ENCODE measurements at places on chromosomes 16 and 17.
A peak's percentile ranks its signal among the peaks of the same experiment; 100 is the strongest.

GRCh38 chr17:74872313-74873036 lies at the start of gene FDXR:
Gene FDXR (minus strand): TSS chr17:74872994. CDS start chr17:74872944, 50 bp downstream.
- DNase-seq = no peak

DNA sequence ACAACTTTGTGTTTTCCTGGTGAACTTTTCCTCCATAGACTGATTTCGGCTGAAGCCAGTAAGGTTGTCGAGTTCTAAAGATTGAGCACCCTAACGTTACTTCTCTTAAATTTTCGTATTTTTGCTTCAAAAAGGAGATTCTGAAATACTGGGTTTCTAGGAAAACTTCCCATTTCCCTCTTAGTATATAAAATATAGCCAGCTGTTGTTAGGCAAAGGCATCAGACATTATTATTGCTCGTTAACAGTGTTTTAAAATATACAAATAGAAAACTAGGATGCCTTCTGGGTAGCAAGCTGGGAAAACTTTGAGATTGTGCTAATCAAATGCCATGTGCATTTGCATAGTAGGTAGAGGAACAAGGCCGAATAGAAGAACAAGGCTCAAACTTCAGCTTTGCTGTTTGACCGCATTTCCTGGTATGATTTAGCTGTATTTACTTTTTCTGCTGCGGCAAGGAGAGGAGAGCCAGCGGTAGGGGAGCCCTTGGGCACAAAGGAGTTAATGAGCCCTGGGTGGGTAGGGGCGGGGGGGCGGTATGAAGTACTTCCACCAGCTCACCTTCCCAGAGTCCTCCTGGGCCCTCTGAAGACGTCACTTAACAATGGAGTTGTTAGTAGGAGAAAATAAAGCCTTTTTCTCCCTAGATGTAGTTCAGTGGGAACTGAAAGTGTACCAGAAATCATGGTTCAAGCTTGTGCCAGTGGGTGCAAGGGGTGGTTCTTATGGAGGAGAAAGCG lies 151.9 kb downstream of the MSI2 start:
- no peak for DNase-seq

DNA sequence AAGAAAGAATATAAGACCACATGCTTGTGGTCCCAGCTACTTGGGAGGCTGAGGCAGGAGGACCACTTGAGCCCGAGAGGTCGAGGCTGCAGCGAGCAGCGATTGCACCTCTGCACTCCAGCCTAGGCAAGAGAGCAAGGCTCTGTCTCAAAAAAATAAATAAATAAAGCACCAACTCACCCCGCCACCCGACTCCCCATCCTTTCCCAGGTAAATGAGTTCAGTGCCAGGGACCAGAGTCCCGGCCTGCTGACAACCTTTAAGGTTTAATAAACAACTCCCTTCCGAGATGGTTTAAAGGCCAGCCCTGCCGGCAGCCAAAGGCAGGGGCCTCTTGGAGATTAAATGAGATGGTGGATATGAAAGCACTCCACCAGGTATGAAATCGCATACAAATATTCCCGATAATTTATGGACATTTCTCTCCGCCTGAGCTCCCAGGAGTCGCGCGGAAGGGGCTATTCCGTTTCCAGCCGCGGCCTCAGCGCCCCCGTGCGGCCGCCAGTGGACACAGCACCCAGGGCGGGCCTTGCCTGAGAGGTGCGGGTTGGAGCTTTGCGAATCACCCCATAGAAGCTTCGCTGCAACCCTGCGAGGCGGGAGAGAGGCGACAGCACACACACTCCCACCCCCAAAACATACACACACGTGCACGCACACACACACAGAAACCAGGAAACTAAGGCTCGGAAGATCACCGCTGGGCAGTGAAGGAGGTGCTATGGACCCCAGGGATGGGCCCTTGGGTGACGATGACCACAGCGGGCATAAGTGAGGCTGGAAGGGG lies 4.0 kb upstream of the RPL38 start:
- DNase-seq = peak; percentile 86

- no peak for DNase-seq
Measured at GRCh38 chr17:57902800-57903759, 52.1 kb downstream of the CUEDC1 start.

- DNase-seq = no peak
Measured at GRCh38 chr16:47150067-47150466, 6.3 kb upstream of the NETO2 start.

- no peak for DNase-seq
Measured at GRCh38 chr16:70526403-70526802, 2.8 kb downstream of the SF3B3 start.

DNA sequence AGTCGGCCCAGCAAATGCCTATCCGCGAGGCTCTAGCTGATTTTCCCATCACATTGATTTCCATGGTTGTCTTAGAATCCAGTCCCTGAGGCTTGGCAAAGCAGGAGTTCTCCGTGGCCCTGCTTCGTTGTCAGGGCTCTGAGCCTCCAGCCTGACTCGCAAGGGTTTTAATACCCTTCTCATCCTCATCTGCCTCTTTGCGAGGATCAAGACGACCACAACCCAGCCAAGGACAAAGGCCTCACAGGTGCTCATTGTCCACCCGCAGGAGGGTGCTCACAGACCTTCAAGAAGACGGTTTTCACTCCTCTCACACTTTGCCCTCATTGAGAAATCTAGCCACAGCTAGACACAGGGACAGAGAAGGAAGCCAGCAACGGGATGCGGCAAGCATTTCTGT lies 610.8 kb downstream of the KCNJ18 start:
- DNase-seq = no peak

GRCh38 chr17:78892062-78892456 lies 10.9 kb downstream of the CEP295NL start:
- no peak for DNase-seq

- no peak for DNase-seq
Measured at GRCh38 chr17:73248532-73248931, 13.1 kb downstream of the CPSF4L start.

- DNase-seq = no peak
Measured at GRCh38 chr16:73384506-73385089, 336.7 kb upstream of the ZFHX3 start.

DNA sequence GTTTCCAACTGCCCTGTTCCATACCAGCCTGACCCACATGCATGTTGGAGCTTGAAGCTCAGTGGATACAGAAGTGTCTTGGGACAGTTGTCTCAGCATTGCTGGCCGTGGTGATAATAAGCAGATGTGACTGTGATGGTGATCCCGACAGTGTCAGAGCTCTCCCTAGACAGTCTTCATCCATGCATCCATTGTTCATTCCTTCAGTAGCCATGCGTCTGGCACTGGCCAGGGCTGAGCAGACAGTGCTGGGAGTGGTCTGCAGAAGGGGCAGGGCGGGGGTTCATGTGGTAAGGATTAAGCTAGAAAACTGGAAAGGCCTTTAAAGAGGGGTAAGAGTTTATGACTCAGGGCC lies 68.1 kb downstream of the GNAO1 start:
- DNase-seq = no peak

DNA sequence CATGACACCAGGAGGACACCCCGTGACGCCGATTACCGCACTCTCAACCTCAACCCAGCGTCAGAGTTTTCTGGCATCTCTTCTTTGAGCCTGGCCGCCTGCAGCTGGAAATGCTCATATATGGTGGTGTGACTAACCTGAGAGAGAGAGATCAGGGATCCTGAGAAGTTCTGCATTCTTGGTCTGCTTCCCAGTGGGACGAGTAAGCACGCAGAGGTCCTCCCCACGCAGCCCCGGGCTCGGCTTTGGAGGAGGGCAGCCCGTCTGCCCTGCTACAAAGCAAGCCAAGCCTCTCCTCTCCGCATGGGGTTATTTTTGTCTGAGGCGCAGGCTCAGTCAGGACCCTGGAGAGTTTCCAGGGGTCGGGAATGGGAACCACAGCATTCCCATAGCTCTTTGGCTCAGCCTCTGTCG lies 16.5 kb downstream of the CRISPLD2 start:
- no peak for DNase-seq

GRCh38 chr16:89094252-89094879 lies 714 bp downstream of the ACSF3 start:
- peak; percentile 29 for DNase-seq

DNA sequence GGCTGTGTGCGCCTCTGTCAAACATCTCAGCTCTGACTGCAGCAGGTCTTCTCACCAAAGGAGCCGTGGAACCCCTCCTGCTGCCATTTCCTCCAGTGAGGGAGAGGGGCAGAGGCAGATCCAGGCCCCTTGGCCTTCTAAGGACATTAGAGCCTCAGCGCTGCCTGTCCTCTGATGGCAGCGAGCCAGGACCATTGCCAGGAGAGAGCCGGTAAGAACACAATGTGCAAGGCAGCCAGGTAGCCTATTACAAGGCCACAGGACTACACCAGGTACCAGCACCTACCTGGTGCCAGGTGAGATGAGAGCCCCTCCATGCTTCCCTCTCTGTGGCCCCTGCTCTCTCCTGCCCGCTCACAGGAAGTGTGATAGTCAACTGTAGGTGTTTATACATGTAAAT lies 11.0 kb downstream of the LRRC75A start:
- DNase-seq = no peak

- no peak for DNase-seq
Measured at GRCh38 chr17:67139289-67139688, 94.9 kb downstream of the CACNG1 start.

- no peak for DNase-seq
Measured at GRCh38 chr17:51071556-51071955, 49.1 kb downstream of the SPAG9 start.

- no peak for DNase-seq
Measured at GRCh38 chr17:3972281-3972731, 8.1 kb upstream of the ATP2A3 start.

DNA sequence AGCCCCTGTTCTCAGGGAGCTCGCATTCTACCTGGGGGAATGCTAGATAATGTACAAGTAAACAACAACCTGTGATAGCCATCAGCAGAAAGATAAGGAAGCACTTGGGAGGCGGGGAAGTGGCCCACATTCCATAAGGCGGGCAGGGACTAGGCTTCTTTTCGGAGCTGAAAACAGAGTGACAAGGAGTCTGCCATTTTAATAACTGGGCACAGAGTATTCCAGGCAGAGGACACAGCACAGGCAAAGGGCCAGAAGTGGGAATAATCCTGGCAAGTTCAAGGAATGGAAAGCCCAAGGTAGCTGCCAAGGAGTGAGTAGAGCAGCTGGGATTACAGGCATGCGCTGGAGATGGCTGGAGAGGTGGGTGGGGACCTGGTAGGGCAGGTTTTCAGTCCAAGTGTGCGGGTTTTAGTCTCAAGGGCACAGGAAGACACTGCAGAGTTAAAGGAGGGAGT lies 24.3 kb downstream of the USP43 start:
- DNase-seq = no peak

- DNase-seq = no peak
Measured at GRCh38 chr17:39808409-39808997, 55.6 kb downstream of the IKZF3 start.

- DNase-seq = no peak
Measured at GRCh38 chr16:58448890-58449289, 51.1 kb upstream of the NDRG4 start.

- DNase-seq = no peak
Measured at GRCh38 chr16:1344499-1344898, 7.2 kb downstream of the TSR3 start.

- DNase-seq = no peak
Measured at GRCh38 chr17:62765351-62765750, 42.8 kb downstream of the MARCHF10 start.

- DNase-seq = no peak
Measured at GRCh38 chr17:79132271-79133064, 57.8 kb downstream of the ENGASE start.

DNA sequence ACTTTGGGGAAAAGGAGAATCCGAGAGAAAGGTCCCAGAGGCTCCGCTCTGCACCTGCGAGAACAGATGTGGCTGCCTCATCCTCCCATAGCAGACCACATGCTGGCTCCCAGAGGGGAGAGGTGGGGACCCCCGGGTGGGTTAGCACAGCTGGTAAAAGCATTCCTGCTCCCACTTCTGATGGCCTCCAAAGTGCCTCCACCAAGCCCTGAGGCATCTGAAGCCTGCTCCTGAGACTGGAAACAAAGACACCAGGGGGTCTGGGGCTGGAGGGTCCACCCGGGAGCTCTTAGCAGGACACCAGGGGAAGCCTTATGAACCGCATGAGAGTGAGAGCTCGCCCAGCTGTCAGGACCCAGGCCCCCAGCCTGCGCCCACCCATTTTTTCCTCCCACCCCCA lies 46.4 kb downstream of the ZNF423 start:
- DNase-seq = no peak

- peak; percentile 82 for DNase-seq
Measured at GRCh38 chr17:78176548-78177025, 8.2 kb downstream of the SYNGR2 start.

DNA sequence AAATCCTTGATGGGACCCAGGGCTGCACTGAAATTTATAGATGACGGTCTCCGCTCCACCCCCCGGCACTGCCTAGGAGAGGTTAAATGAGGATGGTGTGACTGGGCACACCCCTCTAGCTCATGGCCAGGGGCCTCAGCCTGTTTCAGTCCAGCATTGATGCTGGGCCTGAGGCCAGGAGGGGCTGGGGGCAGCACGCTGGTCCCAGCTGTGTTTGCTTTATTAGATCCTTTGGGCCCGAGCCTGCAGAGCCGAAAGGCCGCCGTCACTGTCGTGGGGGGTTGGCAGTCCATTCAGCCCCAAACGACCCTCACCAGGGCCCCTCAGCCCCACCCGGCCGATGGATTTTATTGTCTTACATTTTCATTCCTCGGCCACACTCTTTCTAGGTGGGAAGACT lies 10.8 kb upstream of the DOK4 start:
- DNase-seq = no peak

GRCh38 chr17:30334421-30334820 lies 564 bp upstream of the TMIGD1 start:
- DNase-seq = no peak

- no peak for DNase-seq
Measured at GRCh38 chr17:50847566-50847965, 12.2 kb downstream of the WFIKKN2 start.

DNA sequence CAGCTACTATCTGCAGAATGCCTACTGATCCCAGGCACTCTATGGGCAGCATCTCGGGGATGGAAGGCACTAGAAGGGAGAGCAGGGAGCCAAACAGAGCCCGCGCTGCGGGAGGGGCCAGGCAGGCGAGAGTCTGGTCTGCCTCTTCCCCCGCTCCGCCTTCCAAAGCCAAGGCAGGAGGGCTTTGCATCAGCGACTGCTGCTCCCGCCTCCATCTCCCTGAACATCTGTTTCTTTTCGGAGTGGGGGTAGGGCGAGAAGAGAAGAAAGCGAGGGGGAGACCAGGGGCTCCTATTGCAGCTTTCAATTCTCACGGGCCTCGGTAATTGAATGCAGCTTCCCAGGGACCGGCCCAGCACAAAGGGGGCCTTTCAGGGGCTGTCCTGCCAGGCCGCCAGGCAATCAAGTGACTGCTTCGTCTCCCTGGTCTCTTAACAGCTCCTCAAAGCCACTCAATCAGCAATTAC lies 31.4 kb upstream of the CDC42EP4 start:
- DNase-seq = no peak

- DNase-seq = no peak
Measured at GRCh38 chr16:30079480-30079879, 3.7 kb downstream of the PPP4C start.
